Glomerular endothelial cell (primary cell): ENCODE measurements at places on chromosomes 12 and 14. TPM values are rescaled to one million over a fixed set of nuclear protein-coding genes. Genes with fewer than 3 reads are reported as not detected.

The ASCL1 gene
- not detected in 2 replicates for total RNA-seq

GRCh38 chr14:57930241-57930975 is 64.5 kb upstream of the SLC35F4 start:
- DNase-seq = no peak

DNA sequence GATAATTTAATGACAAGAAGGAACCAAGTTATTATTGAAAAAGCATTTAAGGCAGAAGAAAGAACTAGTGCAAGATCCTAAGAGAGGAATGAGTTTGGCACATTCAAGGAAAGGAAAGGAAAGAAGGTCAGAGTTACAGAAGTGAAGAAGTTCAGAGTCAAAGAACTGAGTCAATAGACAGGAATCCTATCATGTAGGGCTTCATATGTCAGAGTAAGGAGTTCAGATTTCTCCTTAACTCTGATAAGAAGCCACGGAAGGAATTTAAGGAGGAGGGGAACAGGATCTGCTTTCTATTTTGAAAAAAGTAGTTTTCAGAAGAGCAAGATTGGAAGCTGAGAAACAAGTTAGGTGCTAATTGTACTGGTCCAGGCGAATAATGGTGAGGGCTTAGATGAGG is 223.1 kb upstream of the FOXN3 start:
- no peak for DNase-seq

The HVCN1 gene
- total RNA-seq = 0.58 and 1.9 TPM in 2 replicates

DNA sequence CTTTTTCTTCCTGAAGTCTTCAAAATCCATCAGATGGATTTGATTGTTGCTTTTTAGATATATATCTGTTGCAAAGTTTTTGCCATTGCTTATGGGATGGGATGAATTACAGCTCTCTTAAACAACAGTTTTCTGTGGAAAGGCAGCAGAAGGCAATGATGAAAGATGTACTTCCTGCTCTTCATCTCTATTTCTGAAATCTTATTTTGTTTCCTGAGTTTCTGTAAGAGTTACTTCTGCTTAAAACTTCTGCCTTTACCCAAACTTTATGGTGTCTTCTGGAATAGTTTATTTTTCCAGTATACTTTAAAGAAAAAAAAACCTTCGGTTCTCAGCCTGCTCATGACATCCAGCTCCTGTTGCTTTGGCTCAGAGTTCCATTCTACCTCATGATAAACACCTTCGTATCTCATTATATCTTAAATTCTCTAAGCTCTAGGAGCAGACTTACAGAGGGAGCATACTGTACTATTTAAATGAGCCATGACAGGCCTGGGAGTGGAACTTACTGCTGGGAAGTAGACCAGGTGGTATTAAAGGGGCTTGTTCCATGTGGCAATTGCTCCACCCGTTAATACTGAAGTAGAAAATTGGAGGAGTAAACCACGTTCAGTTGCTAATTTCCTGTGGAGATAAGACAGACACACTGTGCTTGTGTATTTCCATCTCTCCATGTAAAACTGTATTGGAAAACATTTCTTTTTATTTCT is 288.4 kb downstream of the FBXL14 start:
- DNase-seq = no peak

DNA sequence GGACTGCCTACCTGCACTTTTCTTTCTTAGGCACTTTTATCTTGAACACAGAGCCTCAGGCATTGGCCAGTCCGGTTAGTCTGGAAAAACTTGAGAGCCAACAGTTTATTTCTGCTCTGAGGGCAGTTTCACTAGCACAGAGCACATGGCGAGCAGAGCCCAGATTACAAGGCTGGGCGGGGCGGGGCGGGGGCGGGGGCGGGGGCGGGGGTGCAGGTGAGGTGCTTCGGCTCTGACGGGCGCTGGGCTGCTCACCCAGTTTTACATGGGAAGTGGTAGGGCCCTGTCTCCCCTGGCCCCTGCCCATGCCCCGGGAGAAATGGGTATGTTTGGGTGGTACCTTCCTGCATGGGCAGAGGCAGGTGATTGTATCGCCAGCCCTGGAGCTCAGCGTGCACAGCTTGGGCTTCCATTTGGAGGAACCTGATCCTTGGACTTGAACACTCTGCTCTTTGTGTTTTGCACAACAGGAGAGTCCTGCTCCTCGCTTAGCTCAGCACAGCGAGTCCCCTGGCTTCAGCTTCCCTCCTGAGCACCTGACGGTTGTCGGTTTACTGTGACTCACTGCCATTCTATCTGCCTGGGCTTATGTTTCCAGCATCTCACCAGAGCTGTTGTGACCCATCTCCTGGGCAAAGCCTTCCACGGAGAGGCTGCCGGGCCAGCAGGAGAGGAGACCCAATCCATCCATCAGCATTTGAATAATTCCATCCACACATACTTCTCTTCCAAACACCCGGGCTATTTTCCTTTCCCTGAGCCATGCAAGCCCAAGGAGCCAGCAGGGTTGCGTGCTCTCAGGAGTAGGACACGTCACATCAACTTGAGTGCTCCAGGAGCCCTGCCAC is 108.5 kb downstream of the ARF6 start:
- DNase-seq = no peak

DNA sequence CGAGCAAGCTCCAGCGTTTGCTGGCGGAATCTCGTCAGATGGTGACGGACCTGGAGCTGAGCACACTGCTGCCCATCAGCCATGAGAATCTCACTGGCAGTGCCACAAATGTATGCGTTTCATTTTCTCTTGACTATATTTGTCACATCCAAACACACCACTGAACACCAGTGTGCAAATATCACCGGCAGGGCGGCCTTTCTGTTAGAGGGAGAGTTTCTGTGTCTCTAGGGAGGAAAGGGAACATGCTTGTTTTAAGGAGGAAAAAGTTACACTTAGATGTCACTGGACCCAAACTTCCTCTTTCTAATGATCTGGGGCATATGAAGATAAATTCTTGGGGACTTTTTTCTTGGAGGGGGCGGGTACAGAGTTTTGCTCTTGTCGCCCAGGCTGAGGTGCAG is 21.9 kb upstream of the HIP1R start:
- DNase-seq = no peak

The SLC25A47 gene
- 0.05 TPM in 1 of 2 replicates, not detected in the other for total RNA-seq

DNA sequence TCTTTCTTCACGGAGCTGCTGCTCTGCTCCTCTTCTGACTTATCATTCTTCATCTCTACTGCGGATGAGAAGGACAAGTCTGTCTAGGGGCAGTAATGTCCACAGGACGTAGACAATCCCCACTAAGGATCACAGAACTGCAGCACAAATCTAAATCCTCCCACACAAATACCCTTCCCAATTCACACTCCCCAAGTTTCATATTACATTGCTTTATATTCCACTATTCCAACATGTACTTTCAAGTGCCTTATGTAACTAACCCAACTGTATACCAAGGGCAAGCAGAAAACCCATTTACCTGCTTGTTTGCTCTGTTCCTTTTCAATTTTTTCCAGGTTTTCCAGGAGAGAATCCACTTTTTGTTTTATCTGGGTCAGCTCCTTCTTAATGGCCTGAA is 55.6 kb upstream of the OR5AU1 start:
- no peak for DNase-seq

- DNase-seq = no peak
These were observed 68.5 kb upstream of the HOXC13 start for GRCh38 chr12:53870117-53870516.

- no peak for DNase-seq
These were observed 13.9 kb downstream of the GNS start for GRCh38 chr12:64745259-64745807.

DNA sequence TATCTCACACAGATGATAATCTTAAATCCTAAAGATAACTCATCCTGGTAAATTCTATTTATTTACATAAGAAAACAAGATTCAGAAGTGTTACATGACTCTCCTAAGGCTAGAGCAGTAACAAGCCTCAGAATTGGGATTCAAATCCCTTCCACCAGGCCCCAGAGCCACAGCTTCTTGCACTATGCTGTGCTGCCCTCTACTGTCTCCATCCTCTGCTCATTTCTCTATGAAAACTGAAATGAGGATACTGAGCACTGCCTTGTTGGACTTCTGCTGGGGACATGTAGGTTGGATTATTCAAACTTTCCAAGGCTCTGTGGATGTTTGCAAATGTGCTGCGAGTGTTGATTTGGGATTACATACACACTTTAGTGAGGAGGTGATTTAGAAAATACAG is 23.5 kb upstream of the C12orf50 start:
- no peak for DNase-seq

The INHBC gene
- not detected in 2 replicates for total RNA-seq

The NPAS3 gene
- 0.34 and 0.93 TPM in 2 replicates for total RNA-seq

DNA sequence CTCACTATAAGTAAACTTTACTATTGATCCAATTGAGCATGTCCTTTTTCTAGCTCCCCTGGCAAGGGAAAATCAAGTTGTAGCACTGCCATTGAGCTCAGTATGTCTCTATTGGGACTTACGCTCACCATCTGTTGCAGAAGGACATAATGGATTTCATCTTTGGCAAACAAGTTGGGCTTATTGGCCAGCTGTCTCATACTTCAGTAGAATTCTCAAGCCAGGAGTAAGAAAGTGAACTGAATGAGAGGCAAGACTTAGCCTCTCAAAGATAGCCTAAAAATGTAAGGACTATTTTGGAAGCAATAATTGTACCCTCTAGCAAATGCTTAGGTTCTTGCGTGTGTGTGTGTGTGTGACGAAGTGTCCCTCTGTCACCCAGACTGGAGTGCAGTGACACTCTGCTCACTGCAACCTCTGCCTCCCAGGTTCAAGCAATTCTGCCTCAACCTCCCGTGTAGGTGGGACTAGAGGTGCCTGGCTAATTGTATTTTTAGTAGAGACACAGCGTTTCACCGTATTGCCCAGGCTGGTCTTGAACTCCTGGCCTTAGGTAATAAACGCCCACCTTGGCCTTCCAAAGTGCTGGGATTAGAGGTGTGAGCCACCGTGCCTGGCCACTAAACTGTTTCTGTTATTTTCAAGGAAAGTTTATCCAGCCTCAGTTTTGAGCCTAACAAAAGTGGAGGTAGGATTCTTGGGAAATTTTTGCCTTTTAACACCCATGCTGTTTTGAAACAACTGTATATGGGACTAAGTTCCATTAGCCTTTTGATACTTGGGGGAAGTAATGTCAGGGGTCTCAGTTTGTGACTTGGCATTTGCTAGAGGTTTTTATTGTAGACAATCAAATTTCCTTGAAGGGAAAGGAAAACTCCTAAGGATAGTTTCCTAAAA is 7.0 kb downstream of the HNRNPA1 start:
- DNase-seq = no peak

- DNase-seq = no peak
These were observed 23.6 kb upstream of the TMEM260 start for GRCh38 chr14:56555921-56556570.

DNA sequence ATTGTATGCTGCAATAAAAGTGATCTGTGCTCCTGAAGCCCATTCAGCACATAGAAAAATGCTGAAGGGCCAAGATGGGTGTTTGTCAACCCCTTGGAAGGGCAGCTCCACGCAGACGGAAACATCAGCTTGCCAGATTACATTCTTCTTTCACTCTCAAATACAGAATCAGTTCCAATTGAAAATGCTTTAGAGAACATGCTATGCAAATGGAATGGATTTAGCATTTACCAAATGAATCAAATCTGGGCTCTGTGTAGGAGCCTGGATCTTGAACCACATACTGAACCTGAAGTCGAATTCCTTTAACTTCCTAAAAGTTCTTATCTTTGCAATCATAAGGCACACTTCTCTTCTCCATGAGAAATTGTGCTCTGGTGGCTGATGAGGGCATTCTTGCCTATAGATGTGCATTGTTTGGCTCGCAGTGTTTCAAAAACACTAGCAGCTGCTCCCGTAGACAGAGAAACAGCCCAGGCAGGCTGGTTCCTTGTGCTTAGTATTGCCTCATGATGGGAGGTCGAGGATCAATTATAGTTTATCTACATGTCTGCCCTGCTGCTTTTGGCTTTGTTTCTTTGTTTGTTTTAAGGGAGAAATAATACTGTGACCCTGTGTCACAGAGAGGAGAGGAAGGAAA is 489.8 kb upstream of the FLRT2 start:
- no peak for DNase-seq

DNA sequence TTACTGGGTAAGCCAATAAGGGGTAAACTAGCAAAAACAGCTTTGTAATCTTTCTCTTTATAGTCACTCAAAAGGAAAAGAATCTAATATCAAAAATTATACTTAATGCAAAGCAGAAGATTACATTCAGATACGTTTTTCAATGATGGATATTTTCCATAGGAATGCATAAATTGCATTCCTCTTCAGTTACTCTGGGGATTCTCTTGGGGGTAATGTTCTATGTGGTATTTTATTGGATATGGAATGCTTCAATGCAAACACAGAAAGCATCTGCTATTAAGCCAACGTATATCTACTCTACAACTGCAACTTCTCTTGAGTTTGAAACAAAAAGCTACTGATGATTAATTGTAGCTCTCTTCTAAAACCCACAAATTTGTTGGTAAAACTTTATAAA is 106.0 kb downstream of the SLC41A2 start:
- DNase-seq = no peak

The ASPG gene
- not detected in 2 replicates for total RNA-seq

DNA sequence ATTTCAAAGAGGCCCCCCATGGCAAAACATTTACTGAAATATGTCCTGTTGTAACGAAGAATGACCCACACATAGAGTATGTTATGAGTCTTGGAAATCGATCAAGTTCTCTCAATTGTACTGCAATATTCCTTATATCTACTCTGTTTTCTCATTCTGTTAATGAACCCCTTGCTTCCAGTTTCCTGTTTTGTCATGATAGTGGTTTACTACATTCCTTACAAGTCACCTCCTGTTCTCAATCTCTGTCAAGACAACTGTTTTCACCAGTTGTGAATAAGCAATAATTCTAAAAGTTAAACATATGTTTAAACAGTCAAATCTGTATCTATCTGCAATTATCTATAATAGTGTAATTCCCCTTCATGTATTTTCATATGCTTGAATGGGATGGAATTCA is 16.4 kb upstream of the ARID2 start:
- DNase-seq = no peak

GRCh38 chr12:19230299-19230866 is 100.8 kb downstream of the PLEKHA5 start:
- no peak for DNase-seq

GRCh38 chr14:30757082-30757481 is 117.3 kb upstream of the COCH start:
- no peak for DNase-seq

DNA sequence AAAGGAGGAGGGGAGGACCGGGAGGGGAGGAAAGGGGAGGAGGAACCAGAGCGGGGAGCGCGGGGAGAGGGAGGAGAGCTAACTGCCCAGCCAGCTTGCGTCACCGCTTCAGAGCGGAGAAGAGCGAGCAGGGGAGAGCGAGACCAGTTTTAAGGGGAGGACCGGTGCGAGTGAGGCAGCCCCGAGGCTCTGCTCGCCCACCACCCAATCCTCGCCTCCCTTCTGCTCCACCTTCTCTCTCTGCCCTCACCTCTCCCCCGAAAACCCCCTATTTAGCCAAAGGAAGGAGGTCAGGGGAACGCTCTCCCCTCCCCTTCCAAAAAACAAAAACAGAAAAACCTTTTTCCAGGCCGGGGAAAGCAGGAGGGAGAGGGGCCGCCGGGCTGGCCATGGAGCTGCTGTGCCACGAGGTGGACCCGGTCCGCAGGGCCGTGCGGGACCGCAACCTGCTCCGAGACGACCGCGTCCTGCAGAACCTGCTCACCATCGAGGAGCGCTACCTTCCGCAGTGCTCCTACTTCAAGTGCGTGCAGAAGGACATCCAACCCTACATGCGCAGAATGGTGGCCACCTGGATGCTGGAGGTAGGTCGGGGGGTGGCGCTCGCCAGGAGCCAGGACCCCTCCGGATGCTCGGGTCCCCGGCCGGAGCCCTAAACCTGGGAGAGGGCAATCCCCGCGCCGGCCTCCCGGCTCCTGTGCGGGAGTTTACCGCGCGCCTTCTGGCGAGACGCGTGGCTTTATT is at the start of gene CCND2:
CCND2 (plus strand) TSS at position 111 of the 744 bp plus-strand sequence; CDS start at position 390, 279 bp downstream.
- DNase-seq = no peak
